ENCODE measurements at places on chromosomes 3 and 15.

GRCh38 chr15:59292442-59293151 lies 80.1 kb downstream of the MYO1E start:
- DNase-seq: no peak

DNA sequence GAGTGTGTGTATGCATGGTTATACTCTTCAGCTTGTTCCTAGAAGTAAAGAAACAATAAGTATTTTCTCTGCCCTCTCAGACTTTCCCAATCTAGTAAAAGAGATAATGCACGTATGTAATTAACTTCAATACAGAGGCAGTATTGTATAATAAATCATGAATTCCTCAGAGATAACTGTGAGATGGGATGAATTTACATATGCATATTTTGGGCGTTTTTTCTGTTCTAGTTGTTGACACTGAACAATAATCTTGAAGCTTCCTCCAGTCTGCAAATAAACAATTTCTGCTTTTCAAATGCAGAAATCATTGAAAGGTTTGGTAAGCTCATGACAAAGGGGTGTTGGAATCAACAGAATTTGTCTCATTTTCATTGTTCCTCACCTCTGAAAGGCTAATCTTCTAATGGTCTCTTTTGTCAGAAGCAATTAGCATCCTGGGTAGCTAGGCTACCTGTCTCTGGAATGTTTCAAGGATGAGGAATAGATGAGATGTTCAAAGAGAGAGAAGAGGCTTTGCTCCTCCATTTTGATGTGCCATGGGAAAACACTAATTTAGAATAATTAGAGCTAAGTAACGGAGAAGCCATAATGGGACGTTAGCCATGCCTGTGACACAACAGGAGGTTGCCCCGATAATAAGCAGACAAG lies 43.3 kb upstream of the SIAH2 start:
- DNase-seq: no peak

DNA sequence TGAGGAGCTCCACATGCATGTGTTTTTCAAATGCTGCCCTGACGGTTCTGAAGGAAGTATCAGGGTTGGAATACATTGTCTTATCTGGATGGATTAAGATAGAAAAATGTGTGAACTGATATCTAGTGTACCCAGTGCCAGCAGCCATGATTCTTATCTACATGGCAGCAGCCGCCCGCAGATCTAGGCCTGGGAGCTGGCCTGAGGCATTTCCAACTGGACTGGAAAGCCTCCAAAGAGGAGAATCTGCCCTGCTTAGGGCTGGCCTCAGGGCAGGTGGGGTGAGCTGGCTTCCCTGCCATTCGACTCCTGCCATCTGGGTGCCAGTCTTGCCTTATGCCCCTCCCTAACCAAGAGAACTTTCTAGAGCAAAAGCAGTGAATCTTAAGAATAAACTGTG lies 125.8 kb downstream of the SSR3 start:
- no peak for DNase-seq

- DNase-seq: no peak
Measured at GRCh38 chr3:134707908-134708597, 57.2 kb upstream of the KY start.

GRCh38 chr15:41983621-41984571 lies 11.5 kb upstream of the EHD4 start:
- no peak for DNase-seq

- DNase-seq: no peak
Measured at GRCh38 chr15:58742022-58742813, 7.3 kb downstream of the ADAM10 start.

GRCh38 chr15:30924353-30924752 lies 20.6 kb downstream of the FAN1 start:
- no peak for DNase-seq

GRCh38 chr3:135161425-135161824 lies 366.4 kb downstream of the EPHB1 start:
- DNase-seq: no peak

DNA sequence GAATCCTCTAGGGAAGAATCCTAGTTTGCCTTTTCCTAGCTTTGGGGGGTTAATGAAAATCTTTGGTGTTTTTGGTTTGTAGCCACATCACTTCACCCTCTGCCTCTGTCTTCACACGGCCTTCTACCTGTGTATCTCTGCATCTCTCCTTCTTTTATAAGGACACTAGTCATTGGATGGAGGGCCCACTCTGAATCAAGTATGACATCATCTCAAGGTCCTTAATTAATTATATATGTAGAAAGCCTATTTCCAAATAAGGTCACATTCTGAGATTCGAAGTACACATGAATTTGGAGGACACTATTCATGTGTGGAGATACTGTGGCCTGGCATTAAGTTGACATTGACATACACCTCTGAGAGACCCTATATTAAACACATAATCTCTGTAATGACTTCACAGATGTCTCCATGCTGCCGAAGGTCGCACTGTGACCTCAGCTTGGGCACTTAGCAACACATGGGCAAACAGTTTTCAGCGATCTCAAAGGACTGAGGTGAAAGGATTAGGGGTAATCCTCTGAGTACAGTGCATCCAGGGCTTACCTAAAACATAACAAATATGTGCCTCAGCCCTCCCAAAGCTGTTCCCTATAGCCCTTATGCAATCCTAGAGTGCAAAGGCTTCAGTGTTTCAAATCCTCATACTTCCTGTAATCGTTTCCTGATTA lies 446.0 kb downstream of the FGF12 start:
- DNase-seq: no peak

GRCh38 chr15:52984507-52984906 lies 194.4 kb upstream of the ONECUT1 start:
- DNase-seq: no peak

GRCh38 chr3:67648701-67649100 lies 5.7 kb downstream of the SUCLG2 start:
- no peak for DNase-seq

GRCh38 chr3:11224870-11225229 lies 47.3 kb upstream of the ATG7 start:
- DNase-seq: no peak

GRCh38 chr15:55250392-55250791 lies 39.2 kb downstream of the RAB27A start:
- no peak for DNase-seq

DNA sequence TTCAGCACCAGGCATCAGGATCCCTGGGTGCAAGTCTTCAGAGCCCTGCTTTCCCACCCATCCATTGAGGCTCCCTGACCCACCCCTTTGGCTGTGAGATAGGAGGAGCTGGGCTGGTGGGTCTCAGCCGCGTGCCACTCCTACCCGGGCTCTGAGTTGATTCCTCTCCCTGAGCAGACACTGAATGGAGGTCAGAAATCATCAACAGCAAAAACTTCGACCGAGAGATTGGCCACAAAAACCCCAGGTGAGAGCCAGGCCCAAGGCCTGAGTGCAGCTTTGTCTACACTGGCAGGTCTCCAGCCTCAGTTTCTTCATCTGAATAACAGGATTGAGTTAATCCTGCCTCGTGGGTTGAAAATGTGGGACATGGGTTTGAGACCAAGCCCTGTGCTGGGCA lies 7.8 kb downstream of the TMEM43 start:
- DNase-seq: no peak

DNA sequence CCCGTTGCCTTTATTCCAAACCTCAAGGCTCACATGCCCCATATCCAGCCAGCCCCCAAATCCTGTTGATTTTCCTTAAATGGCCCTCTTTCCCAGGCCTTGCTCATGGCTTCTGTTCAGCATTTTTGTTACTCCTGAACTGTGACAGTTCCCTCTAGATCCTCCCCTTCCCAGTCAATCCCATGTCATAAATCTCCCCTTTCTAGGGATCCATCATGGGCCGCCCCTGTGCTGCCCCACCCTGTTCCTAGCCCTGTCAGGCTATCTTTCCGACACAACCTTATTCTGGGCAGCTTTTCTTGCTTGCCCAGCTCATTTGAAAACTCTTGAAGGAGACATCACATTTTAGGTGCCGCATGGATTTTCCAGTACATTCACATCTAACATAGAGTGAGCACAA lies 84.8 kb downstream of the TLE3 start:
- DNase-seq: no peak

GRCh38 chr15:40772014-40772413 lies 2.2 kb downstream of the C15orf62 start:
- DNase-seq: no peak

DNA sequence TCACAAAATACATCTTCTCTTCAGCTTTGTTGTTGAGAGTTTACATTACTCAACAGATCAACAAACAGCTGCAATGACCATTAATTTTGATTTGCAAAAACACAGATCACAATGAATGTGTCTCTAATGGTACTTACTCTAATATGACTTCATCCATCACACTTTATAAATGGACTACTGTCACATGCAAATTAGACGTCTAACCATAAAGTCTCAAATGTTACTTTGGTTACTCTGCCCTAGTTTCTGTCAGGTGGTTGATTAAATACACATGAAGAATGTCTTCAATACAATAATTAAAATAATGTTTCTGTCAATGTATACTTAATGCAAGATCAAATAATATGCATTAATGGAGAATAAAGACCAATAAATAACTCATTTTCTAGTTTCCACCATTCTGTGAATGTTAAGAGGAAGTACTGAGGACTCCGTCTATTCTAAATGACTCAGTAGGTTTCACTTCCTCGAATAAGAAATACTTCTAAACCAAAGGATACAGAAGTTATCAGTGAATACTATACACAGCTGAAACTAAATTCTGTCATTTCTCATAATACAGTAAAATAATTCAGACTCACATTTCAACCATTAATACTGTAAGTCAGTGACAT lies 145.8 kb downstream of the CBLB start:
- no peak for DNase-seq

All from stimulated activated CD4-positive, alpha-beta T cell treated with anti-CD3 and anti-CD28 coated beads, TNF-alpha, amount 100 ng/mL, for 48 hours (primary cell).